CD4-positive, alpha-beta T cell treated with Interferon gamma for 1 hour (primary cell): ENCODE measurements at places on chromosomes 1 and 21.
A peak's percentile ranks its signal among the peaks of the same experiment; 100 is the strongest.

DNA sequence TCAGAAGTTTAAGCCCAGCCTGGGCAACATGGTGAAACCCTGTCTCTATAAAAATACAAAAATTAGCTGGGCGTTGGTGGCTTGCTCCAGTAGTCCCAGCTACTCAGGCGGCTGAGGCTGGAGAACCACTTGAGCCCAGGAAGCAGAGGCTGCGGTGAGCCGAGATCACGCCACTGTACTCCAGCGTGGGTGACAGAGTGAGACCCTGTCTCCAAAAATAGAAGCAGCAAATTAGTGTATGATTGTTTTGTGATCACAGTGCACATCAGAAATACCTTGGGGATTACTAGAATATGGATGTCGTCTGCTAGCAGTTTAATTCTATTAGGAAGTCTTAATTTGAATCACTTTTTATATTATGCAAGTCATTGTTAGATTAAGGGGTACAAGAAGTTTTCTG, 59.0 kb downstream of the ZBTB17 start:
- no peak for DNase-seq

GRCh38 chr1:24364975-24365678, 46.0 kb downstream of the GRHL3 start:
- DNase-seq, result peak; percentile 34

DNA sequence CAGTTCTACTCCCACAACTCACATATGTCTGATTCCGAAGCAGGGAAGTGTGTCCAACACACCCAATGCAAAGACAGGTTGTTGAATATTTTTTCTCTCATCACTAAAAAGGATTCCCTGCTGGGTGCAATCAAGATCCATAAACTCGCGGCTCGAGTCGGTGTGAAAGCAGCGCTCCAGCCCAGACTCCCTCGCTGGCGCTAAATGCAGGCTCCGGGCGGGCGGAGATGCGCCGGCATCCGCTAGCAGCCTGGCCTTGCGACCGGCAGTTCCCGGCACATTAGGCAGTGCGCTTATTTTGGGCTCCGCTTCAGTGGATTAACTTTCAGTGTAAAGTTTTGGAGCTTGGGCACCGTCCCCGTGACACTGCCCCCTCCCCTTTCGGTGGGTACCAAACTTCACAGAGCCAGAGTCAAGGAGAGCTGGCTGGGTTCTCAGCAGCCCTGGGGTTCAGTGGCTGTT, 87.7 kb upstream of the POU3F1 start:
- no peak for DNase-seq

- DNase-seq, result no peak
Measured at GRCh38 chr1:241586905-241587512, 53.2 kb downstream of the CHML start.

- DNase-seq, result no peak
Measured at GRCh38 chr1:9701665-9702064, 50.1 kb downstream of the PIK3CD start.

DNA sequence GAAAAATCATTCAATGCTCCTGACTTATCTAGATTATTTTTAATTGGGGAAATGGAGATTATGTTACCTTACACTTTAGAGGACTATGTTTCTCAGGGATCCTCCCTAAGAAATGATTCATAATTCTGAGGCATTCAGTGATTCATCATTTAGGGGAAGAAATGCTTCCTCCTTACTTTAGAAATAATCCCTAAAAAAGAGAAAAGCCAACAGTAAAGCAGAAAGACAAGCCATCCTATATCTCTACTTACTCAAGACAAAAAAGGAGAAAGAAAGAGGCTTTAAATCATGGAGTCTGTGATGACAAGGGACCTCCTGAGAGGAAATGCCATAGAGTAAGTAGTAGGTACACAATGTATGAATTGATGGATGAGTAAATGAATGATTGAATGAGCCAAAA, 137.0 kb downstream of the BRINP2 start:
- no peak for DNase-seq

DNA sequence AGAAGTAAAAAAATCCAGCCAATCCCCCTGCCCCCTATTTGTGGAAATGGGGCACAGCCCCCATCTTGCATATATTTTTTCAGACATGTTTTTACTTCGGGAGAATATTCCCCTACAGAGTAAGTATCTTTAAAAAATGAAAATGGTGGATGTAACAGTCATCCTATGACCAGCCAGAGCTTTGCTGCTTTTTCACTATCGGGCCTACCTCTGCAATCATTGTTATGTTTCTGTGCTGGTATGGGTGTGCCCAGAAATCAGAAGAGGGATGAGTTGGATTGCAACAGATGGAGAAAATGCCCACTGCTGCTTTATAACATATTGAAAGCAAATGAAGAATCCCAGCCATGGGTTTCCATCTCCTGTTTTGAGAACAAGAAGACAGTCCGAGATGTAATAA, 2.9 kb downstream of the CD247 start:
- DNase-seq, result no peak

GRCh38 chr1:1956586-1957532, 37.8 kb upstream of the TMEM52 start:
- DNase-seq, result no peak

DNA sequence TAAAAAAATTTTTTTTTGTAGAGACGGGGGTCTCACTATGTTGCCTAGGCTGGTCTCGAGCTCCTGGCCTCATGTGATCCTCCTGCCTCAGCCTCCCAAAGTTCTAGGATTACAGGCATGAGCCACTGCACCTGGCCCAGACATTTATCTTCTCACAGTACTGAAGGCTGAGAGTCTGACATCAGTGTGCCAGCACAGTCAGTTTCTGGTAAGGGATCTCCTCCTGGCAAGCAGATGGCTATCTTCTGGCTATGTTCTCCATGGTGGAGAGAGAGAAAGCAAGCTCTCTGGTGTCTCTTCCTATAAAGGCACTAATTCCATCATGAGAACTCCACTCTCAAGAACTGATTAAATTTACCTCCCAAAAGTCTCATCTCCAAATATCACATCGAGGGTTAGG, 57.8 kb upstream of the C1orf185 start:
- DNase-seq, result no peak

DNA sequence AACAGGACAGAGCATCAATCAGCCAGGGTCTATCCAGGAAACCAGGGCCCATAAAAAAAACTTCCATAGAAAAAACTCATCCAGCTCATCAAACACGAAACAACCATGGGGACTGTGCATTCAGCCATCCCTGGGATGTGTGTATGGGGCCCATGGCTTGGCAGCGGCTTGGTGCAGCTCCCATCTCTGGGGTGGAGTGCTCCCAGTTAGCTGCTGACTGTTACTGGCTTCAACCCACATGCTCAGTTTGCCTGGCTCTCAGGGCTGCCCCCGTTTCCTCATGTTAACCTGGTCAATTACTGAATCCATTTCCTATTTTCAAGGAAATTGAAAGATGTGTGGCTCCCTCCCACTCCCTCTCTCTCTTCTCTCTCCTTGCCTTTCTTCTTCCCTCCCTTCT, 37.3 kb upstream of the STUM start:
- no peak for DNase-seq

DNA sequence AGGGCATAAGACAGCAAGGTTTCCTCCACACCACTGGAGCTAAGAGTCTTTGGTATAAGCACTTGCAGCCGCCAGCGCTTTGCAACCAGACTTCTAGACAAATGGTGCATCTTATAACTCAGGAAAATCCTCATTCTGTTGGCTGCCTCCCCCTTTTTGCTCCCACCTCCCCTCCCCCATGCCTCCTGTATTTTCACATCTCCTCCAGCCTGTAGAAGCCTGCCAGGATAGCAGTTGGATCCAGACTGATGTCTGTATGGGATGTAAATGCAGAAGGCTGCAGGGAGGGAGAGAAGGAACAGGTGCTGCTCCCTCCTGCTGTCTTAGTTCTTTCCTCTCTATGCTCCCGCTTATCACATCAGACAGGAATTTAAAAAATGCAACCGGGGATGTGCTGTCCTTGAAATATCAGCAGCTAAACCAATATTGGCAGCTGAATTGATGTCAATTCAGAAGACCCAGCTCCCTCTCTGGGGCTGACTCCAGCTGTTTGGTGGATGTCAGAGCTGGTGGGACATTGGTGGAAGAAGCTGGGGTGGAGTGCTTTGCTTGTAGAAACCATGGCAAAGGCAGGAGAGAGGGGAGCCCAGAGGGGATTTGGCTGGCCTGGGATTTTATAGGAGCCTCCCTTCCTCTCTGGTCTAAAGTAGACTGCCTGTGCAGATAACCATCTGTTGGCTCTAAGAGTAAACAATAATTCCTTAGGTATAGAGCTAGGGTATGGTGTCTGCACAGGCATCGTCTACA, 53.5 kb downstream of the NFASC start:
- DNase-seq, result no peak

DNA sequence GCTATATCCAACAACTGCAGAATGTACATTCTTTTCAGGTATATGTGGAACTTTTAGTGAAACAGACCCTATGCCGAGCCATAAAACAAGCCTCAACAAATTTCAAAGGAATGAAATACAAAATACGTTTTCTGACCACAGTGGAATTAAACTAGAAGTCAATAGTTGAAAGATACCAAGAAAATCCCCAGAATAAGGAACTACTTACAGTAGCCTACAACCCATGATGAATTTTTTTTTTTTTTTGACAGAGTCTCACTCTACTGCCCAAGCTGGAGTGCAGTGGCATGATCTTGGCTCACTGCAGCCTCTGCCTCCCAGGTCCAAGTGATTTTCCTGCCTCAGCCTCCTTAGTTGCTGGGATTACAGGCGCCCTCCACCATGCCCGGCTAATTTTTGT, 83.4 kb downstream of the RUNX3 start:
- DNase-seq, result no peak

GRCh38 chr1:99216956-99217355, 47.3 kb upstream of the PLPPR4 start:
- no peak for DNase-seq

- DNase-seq, result no peak
Measured at GRCh38 chr1:159318784-159319551, 16.8 kb downstream of the FCER1A start.

GRCh38 chr1:197066719-197067456, at the start of gene F13B:
Gene F13B (minus strand): TSS chr1:197067260. CDS start chr1:197067223, 37 bp downstream.
- no peak for DNase-seq

DNA sequence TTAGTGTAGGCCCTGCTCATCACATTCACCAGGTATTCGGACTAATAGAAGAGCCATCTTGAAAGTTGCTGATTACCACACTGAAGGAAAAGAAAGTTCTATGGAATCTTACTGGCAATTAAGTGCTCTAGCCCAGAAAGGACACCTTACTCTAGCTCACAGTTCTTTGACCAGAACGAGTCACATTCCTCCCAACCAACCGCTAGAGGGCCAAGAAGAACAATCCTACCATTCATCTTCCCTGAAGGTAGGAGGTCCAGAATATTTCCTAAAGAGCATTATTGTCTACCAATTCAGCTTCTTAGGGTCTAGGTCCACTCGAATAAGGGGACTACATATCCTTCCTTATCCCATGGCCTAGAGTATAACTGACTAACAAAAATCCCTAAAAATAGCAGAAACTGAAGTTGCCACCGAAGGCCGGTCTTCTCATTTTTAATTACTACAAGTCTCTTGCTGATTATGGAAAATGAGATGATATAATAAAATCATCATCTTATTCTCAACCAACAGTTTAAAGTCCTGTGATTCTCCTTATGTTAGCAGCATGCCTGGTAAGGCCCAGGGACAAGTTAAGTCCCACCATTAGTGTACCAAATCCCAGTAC, 2.7 kb upstream of the FMO1 start:
- DNase-seq, result no peak

DNA sequence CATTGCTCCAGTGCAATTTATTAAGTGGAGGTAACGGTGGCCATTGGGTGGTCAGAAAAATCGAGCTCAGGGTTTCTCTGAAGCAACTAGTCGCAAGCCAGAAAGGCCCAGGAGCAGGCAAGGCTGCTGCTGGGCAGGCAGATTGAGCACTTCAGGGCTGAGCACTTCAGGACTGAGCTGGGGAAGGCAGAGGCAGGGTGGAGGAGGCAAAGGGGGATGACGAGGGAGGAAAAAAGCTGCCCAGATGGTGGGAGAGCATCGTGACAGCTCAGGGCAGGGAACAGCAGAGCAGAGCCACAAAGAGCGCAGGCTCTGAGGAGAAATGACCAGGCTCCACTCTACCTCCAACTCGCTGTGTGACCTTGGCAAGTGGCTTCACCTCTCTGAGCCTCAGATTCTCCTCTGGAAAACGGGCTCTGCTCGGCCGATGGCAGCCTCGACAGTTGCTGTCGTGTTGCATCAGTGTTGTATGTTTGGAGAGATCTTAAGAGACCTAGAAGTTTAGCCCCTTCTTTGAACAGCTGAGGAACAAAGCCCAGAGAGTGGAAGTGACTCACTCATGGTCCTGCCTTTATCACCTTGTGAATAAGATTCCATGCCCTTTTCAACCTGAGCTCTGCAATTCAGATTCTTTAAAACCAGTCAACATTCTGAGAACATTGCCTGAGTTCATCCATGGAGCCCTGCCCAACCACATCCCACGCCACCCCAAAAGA, 141.4 kb downstream of the SYF2 start:
- DNase-seq, result no peak

DNA sequence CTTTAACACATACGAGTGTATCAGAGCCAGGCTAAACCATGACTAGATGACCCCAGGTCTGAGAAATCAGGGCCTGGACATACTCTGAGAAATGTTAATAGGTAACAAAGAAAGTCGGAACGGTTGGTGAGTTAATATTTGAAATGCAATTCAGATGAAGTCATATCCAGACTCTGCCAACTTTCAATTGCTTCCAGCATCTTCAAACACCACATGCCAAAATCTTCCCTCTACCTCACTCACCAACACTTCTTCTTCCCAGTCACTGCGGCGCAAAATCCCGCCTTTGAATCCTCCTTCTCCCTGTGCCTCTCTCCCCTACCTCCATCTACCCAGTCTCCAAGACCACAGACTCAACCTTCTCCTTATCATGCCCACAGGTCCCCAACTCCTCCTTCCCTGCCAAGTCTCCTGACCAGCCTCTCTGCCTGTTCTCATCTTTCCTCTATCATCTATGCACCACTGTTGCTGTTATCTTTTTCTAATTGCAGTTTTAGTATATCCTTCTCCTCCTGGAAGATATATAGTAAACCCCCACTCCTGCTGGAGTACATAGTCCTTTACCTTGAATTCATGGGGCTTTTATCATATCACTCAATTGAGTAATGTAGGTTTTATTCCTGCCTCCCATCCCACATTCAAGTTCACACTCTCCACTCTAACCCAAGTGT, 41.3 kb downstream of the ZBTB18 start:
- no peak for DNase-seq

DNA sequence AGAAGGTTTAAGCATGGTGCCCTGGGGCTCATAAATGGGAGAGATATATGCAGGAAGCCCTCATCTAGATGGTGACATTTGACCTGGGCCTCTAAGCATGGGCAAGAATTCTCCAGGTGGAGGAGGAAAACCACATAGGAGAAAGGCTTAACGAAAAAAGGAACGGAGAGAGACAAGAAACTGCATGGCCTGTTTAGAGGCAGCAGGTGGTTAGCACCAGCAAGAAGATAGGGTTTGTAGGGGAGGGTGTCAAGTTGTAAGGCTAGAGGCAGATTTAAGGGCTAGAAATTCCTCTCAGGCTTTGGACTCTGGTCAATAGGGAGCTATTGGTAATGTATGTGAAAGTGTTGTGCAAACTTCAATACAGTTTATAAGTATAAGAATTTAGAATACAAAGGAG, 8.2 kb upstream of the MAPKAPK2 start:
- DNase-seq, result no peak

GRCh38 chr1:153362187-153362775, 4.6 kb downstream of the S100A9 start:
- no peak for DNase-seq

GRCh38 chr1:195738966-195739650, 869.1 kb downstream of the KCNT2 start:
- DNase-seq, result no peak
